ENCODE measurements at places on chromosomes 2 and 18.
A peak's percentile ranks its signal among the peaks of the same experiment; 100 is the strongest.

GRCh38 chr2:197137826-197138477 is 172.6 kb downstream of the ANKRD44 start:
- no peak for DNase-seq

GRCh38 chr18:13136904-13137669 is 81.5 kb upstream of the LDLRAD4 start:
- no peak for DNase-seq

- no peak for DNase-seq
Observed at GRCh38 chr2:11500702-11501303, 33.0 kb upstream of the GREB1 start.

GRCh38 chr2:212863185-212863588 is 288.2 kb downstream of the IKZF2 start:
- peak; percentile 15 for DNase-seq

DNA sequence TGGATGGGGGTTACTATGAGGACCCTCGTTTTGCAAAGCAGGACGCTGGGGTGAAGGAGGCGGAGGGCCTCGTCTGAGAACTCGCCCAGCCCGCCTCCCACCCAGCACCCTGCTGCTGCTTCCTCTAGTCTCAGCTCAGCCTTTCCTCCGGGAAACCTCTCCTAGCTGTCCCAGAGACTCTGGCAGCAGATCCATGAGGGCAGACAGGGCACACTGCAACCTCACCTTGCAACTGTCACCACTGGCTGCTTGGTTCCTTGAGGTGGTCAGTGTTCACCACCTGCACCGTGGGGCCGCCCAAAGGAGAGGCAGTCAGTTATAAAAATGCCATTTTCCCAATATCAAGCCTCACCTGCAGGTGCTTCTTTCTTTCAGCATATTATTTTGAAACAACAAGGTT is 45.6 kb downstream of the PARD6G start:
- no peak for DNase-seq
